NCI-H82 (cell line): ENCODE measurements at places on chromosomes 4 and X.
A peak's percentile ranks its signal among the peaks of the same experiment; 100 is the strongest.

GRCh38 chr4:156247470-156247869 is 293.8 kb upstream of the CTSO start:
- DNase-seq: no peak

DNA sequence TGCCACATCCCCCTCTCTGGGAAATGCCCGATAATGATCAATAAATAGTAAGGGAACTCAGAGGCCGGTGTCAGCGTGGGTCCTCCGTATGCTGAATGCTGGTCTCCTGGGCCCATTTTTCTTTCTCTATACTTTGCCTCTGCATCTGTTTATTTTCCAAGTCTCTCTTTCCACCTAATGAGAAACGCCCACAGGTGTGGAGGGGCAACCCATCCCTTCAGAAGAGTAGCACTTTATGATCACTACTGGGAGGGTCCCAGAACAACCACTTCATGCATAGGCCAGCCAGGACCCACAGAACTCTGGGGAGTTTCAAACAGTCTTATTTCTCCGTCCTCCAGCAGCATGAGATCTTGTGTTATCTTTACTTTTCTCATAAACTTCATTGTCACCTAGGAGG is 100.1 kb downstream of the CEP44 start:
- DNase-seq: no peak

- DNase-seq: no peak
Measured at GRCh38 chrX:153736071-153736820, 11.6 kb downstream of the ABCD1 start.

DNA sequence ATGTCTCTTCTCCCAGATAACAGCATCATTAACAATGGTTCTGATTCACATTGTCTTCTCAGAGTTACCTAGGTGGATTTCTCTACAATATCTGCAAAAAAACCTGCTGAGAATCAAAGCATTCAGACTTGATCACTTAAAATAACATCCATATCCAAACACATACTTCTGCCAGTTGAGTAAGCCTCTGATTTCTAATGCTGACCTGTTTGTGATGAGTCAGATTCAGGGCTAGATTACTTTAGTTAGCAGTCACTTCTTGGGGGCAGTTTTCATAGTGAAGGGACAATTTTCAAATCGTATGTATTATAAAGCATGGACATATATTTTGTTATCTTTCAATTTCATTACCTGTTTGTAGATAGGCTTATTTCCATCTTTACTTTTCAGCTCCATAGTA is 35.5 kb downstream of the CCNI start:
- no peak for DNase-seq

DNA sequence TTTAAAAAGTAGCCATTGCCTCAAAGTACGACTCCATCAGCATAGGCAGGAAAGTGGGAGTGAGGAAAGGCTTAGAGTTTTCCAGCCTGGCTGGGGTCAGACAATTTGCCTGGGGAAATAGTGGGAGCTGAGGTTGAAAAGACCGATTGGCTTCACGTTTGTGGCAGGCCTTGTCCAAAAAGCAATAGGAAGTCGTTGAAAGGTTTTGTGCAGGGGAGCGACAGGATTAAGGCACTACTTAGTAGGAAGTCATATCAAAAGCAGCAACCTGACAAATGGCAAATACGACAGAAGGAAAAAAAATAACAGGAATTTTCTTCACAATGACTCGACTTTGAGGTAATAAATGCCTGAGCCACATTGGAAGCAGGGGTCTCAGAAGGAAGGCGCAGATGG is 691 bp upstream of the EREG start:
- DNase-seq: no peak

GRCh38 chr4:111788099-111788498 is 357.2 kb upstream of the FAM241A start:
- DNase-seq: peak; percentile 99

- peak; percentile 24 for DNase-seq
Measured at GRCh38 chrX:55907968-55908607, 190.5 kb downstream of the RRAGB start.

GRCh38 chrX:93868289-93868965 is 194.4 kb downstream of the FAM133A start:
- no peak for DNase-seq

DNA sequence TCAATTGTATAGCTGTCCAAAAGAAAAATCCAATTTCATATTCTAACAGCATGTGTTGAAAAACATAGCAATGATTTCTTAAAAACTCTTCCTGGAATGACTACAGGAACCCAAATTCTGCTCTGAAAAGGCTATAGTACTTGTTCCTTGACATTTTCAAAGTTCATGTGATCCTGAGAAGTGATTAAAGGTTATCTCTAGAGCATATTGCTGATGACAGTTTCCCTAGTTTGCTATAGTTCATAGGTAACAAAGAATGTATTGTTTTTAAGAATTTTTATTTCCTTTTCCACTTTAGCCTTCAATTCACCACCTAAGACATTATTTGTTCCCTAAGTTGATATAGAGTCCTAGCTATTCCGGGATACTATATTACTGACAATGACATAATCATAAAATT is 1614.6 kb downstream of the PCDH7 start:
- DNase-seq: no peak

DNA sequence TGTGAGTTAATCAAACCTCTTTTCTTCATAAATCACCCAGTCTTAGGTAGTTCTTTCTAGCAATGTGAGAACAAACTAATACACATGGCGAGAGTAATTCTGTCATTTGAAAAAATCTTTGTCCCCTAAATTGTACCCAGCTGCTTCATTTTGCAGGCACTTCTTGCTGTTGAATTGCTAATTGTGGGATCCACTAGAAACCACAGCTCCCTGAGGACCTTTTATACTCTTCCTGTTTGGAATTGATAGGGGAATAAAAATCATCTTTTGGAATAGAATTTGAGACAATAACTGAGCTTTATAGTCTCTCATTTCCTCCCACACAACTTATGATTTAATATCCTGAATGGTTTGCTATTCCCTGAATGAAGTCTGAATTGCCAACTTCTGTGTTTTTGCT is 170.2 kb downstream of the PACRGL start:
- no peak for DNase-seq

GRCh38 chr4:128916832-128917231 is 107.3 kb downstream of the JADE1 start:
- DNase-seq: no peak

DNA sequence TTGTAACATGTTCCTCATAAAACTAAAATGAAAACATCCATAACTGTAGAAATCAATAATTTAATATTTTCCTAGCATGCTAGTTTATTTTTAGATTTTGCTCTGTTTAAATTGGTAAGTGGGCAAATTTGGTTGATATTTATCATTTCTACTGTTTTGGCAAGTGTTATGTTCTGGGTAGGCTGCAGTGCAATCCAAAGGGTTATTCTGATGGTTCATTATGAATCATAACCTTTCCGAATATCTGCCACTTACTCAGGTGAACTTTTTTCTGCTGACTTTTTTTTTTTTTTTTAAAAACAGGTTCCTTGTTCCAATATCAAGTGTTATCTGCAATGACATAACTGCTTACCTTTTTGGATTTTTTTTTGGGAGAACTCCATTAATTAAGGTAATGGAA is 52.0 kb downstream of the CDS1 start:
- no peak for DNase-seq

- DNase-seq: no peak
Measured at GRCh38 chr4:124343661-124344171, 368.8 kb downstream of the ANKRD50 start.

GRCh38 chr4:20723019-20723418 is 22.8 kb downstream of the PACRGL start:
- DNase-seq: no peak

GRCh38 chr4:87031920-87032319 is 97.1 kb downstream of the AFF1 start:
- peak; percentile 37 for DNase-seq

GRCh38 chr4:98997166-98997565 is 1.6 kb downstream of the METAP1 start:
- DNase-seq: no peak
